ENCODE measurements at places on chromosomes 5 and 9. TPM values are rescaled to one million over a fixed set of nuclear protein-coding genes. Genes with fewer than 3 reads are reported as not detected.

The TMEM215 gene
- total RNA-seq, result 0.34 TPM

The LRRTM2 gene
- total RNA-seq, result not detected

The NDUFAF2 gene
- total RNA-seq, result 42.0 TPM

The PTPN3 gene
- 2.4 TPM for total RNA-seq

The PTCD2 gene
- 13.8 TPM for total RNA-seq

The EPB41L4A gene
- total RNA-seq, result 5.2 TPM

- H3K27ac ChIP-seq, result no peak overlapping the region
- no peak overlapping the region for H3K4me3 ChIP-seq
- H3K4me1 ChIP-seq, result no peaks in the 10 kb centered on the region
- no peaks in the 10 kb centered on the region for H3K27me3 ChIP-seq
- DNase-seq, result no peak
- H3K36me3 ChIP-seq, result no peaks in the 10 kb centered on the region
Measured at GRCh38 chr5:18032744-18033143, 398.5 kb downstream of the TAF11L14 start.

GRCh38 chr9:32875242-32875641 is 91.9 kb downstream of the TMEM215 start:
- no peaks in the 10 kb centered on the region for H3K36me3 ChIP-seq
- no peak for DNase-seq
- H3K4me1 ChIP-seq, result peaks cover 7% of the 10 kb centered on the region
- H3K27ac ChIP-seq, result no peak overlapping the region
- H3K27me3 ChIP-seq, result no peaks in the 10 kb centered on the region

GRCh38 chr9:85182383-85182782 is 512.9 kb downstream of the NTRK2 start:
- peaks cover 21% of the 10 kb centered on the region for H3K4me1 ChIP-seq
- 0 out of 2 replicates have a peak, but pooled peaks cover 3% of the 10 kb centered on the region for H3K27me3 ChIP-seq
- H3K27ac ChIP-seq, result no peak overlapping the region
- no peak for DNase-seq
- H3K36me3 ChIP-seq, result no peaks in the 10 kb centered on the region

DNA sequence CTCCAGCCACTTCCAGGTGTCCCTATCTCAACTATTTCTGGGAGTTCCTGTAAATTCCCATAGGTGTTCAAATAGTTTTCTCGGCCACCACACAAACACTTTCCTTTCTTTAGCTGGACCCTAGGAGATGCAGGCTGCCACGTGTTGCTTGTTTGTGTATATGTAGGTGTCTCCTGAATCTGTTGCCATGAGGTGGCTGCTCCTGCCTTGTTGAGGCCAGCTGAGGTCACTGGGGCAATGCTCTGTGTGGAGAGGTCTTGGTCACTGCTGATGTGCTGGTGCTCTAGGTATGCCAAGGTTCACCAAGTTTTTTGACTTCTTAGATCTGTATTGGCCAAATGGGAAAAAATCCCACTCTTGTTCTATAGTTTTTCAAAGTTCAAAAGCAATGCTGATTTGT is 132.5 kb upstream of the CHD1 start:
- DNase-seq, result no peak
- no peaks in the 10 kb centered on the region for H3K4me1 ChIP-seq
- no peaks in the 10 kb centered on the region for H3K27me3 ChIP-seq

DNA sequence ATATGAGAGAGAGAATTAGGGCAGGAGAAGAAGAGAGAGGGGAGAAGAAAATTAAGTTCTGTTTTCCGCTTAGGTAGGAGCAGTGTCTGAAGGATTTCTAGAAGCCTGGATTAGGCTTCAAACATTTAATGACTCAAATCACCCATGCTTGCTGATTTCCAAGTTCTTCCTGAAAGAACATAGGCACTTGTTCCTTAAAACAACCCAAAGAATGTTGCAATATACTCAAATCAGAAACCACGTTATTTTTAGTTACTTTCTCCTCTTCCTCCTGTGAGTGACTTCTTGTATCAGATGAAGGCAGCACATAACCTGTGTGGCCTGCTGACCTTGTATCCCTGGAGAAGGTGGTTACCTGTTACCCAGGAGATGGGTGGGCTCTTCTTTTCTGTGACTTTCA is 351.5 kb upstream of the KLF4 start:
- H3K4me1 ChIP-seq, result peaks cover 2% of the 10 kb centered on the region
- no peak for DNase-seq
- H3K27me3 ChIP-seq, result no peaks in the 10 kb centered on the region
- H3K36me3 ChIP-seq, result no peaks in the 10 kb centered on the region

DNA sequence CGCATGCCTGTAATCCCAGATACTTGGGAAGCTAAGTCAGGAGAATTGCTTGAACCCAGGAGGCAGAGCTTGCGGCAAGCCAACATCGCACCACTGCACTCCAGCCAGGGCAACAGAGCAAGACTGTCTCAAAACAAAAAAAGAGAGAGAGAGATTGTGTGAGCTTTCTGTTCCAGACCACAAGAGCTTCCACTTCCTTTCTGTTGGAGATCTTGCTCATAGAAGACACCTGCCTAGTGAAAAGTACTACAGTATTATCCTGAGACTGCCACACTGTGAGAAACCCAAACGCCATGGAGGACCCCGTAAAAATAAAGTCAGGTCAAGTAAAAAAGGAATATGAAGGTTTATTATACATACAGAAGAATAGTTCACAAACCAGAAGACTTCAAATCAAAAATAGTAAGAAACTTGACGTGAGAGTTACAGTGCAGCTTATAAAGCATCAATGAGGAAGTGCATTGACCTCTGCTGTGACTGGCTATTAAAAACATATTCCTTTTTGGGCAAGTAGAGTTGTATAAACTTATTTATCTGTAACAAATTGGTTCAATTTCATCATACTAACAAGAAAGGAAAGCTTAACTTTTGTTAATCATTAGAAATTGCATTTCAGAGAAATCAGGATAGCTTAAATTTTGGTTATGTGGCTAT is 4.3 kb upstream of the EMB start:
- H3K27me3 ChIP-seq, result peaks cover 3% of the 10 kb centered on the region
- H3K36me3 ChIP-seq, result no peaks in the 10 kb centered on the region
- peaks cover 15% of the 10 kb centered on the region for H3K4me1 ChIP-seq
- DNase-seq, result no peak
- no peak overlapping the region for H3K4me3 ChIP-seq

DNA sequence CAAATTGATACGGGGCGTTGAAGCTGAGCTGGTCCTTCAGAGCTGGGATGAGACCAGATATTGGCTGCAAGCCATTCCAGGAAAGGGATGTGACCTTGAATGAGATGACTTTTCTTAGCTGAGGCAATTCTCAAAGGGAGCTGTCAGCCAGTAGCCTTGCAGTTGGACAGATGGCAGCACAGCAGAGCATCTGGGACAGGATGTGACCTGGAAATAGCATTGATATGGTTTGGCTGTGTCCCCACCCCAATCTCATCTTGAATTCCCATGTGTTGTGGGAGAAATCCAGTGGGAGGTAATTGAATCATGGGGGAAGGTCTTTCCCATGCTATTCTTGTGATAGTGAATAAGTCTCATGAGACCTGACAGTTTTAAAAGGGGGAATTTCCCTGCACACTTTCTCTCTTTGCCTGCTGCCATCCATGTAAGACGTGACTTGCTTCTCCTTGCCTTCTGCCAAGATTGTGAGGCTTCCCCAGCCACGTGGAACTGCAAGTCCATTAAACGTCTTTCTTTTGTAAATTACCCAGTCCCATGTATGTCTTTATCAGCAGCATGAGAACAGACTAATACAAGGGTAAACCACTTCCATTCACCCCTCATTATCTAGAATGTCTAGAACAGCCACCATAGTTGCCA is 19.8 kb upstream of the MTX3 start:
- no peak for DNase-seq
- no peak overlapping the region for H3K27ac ChIP-seq

GRCh38 chr5:78518365-78519197 is 130.0 kb downstream of the LHFPL2 start:
- peak overlapping the region; percentile 25 for H3K27ac ChIP-seq
- H3K4me3 ChIP-seq, result no peak overlapping the region
- no peak for DNase-seq
- peaks cover 3% of the 10 kb centered on the region for H3K36me3 ChIP-seq

- no peak overlapping the region for H3K4me3 ChIP-seq
- no peak for DNase-seq
- H3K4me1 ChIP-seq, result peaks cover 39% of the 10 kb centered on the region
- no peaks in the 10 kb centered on the region for H3K27me3 ChIP-seq
- no peak overlapping the region for H3K27ac ChIP-seq
Measured at GRCh38 chr5:138711811-138712210, 41.4 kb upstream of the CTNNA1 start.

DNA sequence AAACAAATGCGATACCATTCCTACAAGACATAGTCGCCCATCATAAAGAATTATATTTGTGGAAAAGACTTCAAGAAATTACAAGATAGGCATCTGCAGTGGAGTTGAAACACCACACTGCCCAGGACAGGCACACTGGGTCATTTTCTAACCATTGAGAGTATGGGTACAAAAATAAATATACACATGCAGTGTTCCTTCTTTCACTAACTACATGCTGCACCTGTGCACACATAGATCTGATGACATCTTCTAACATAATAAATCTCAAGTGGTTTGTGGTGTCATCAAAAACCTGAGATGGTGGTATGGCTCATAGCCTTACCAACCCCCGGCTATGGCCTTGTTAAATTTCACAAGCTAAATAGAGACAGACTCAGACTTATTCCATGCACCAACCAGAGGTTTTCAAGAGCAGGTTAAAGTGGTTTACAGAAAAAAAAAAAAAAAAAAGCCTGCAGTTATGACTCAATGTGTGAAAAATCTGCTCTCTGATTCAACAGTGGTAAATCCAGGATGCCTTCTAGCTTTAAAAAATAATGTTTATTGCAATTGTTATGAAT is 12.4 kb upstream of the NFIB start:
- H3K36me3 ChIP-seq, result no peaks in the 10 kb centered on the region
- no peak for DNase-seq
- H3K27ac ChIP-seq, result no peak overlapping the region

GRCh38 chr9:70112981-70113380 is 69.3 kb downstream of the MAMDC2 start:
- peaks cover 48% of the 10 kb centered on the region for H3K4me1 ChIP-seq
- no peak overlapping the region for H3K27ac ChIP-seq
- no peak for DNase-seq
- H3K27me3 ChIP-seq, result no peaks in the 10 kb centered on the region
- H3K4me3 ChIP-seq, result no peak overlapping the region
- H3K36me3 ChIP-seq, result peaks cover 5% of the 10 kb centered on the region

GRCh38 chr5:170427672-170428236 is 38.6 kb upstream of the KCNMB1 start:
- DNase-seq, result no peak
- H3K27ac ChIP-seq, result no peak overlapping the region
- peaks cover 11% of the 10 kb centered on the region for H3K4me1 ChIP-seq
- H3K36me3 ChIP-seq, result peaks cover 3% of the 10 kb centered on the region

- peaks cover 14% of the 10 kb centered on the region for H3K4me1 ChIP-seq
- H3K27me3 ChIP-seq, result no peaks in the 10 kb centered on the region
- H3K27ac ChIP-seq, result no peak overlapping the region
- H3K36me3 ChIP-seq, result peaks cover 6% of the 10 kb centered on the region
Measured at GRCh38 chr5:31364881-31365636, 166.8 kb downstream of the DROSHA start.

GRCh38 chr9:108919517-108919916 is 14.4 kb downstream of the ELP1 start:
- H3K4me1 ChIP-seq, result no peaks in the 10 kb centered on the region
- no peaks in the 10 kb centered on the region for H3K27me3 ChIP-seq
- no peak for DNase-seq
- no peak overlapping the region for H3K27ac ChIP-seq
- H3K36me3 ChIP-seq, result peaks cover 51% of the 10 kb centered on the region

DNA sequence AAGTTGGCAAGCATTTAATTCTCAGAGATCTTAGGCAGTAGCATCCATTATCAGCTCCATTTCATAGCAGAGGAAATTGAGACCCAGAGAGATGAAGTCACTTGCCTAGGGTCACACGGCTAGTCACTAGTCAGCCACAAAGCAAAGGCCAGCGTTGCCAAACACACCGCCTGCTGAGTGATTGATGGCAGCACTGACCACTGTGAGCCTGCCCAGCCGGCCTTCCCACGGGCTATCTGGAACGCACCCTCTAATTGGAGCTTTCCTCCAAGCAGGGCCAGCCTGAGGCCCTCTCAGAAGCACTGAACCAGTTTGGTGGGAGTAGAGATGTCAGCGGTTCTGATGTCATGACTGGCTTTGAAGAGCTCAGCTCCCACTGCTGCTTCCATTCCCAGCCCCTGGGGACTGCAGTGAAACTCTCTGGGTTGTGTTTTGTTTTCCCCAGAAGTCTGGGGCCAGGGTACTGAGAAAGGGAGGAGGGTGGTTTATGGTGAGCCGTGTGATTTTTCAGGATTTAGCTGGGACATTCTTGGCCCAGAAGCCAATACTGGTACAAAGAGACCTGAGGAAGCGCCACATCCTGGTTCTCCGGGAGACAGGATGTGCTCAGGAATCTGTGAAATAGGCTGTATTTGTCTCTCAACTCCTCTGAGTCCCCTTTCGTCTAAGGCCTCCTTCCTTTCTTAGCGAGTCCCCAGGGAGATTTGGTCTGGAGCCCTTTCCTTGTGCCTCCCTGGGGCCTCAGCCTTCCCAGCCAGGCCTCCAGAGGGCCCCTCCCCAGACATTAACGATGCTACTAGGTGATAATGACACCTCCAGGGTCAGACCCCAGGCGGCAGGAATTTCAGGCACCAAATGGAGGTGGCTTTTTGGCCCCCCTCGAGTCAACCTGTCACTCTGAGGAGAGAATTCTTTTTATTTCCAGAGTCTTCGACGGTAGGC is 44.5 kb downstream of the SPRY4 start:
- H3K27me3 ChIP-seq, result no peaks in the 10 kb centered on the region
- no peaks in the 10 kb centered on the region for H3K36me3 ChIP-seq
- no peak overlapping the region for H3K4me3 ChIP-seq
- H3K27ac ChIP-seq, result peak overlapping the region; percentile 43
- peaks cover 58% of the 10 kb centered on the region for H3K4me1 ChIP-seq
- DNase-seq, result peak; percentile 69

GRCh38 chr9:121945849-121946248 is 147.3 kb downstream of the TTLL11 start:
- H3K36me3 ChIP-seq, result no peaks in the 10 kb centered on the region
- no peak for DNase-seq
- peaks cover 16% of the 10 kb centered on the region for H3K4me1 ChIP-seq

GRCh38 chr5:431711-432050 is 11.3 kb upstream of the EXOC3 start:
- no peak for DNase-seq
- H3K27ac ChIP-seq, result peak overlapping the region; percentile 60
- no peaks in the 10 kb centered on the region for H3K27me3 ChIP-seq
- H3K4me3 ChIP-seq, result no peak overlapping the region
- H3K4me1 ChIP-seq, result peaks cover 4% of the 10 kb centered on the region
- H3K36me3 ChIP-seq, result peaks cover 3% of the 10 kb centered on the region

DNA sequence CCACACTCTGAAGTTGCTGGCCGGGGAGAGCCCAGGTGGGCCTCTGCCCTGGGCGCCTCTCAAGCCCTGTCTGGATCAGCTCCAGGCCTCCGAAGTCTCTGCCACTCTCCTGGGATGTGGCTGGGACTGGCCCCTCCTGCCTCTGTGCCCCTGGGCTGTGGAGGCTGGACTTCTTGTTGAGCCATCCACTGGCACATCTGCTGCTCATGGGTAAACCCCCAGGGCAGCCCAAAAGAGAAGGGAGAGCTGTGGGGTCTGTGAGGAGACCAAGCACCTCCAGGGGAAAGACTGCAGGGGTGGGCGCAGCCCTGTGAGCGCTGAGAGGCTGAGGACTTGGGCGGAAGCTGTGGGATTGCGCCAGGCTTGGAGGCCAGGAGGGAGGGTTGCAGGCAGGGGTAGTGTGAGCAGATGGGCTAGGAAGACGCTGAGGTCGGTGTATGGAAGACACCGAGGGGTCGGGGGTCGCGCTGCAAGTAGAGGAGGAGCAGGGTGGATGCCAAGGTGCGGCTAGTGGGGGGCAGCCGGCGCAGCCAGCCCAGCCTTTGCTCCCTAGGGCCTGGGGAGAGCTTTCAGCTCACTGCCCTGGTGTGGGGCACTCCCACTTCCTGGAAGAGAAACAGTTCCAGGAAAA is 118.1 kb downstream of the WNK2 start:
- peak; percentile 4 for DNase-seq
- H3K27ac ChIP-seq, result no peak overlapping the region
- peaks cover 16% of the 10 kb centered on the region for H3K4me1 ChIP-seq
- no peaks in the 10 kb centered on the region for H3K36me3 ChIP-seq
- H3K4me3 ChIP-seq, result no peak overlapping the region
- H3K27me3 ChIP-seq, result no peaks in the 10 kb centered on the region
